ENCODE measurements at places on chromosomes 5 and 9. TPM values are rescaled to one million over a fixed set of nuclear protein-coding genes. Genes with fewer than 3 reads are reported as not detected.

The SMIM15 gene
- 18.3 TPM for total RNA-seq

GRCh38 chr5:88380332-88380731 lies 111.7 kb upstream of the TMEM161B start:
- no peak for DNase-seq

The SLC6A3 gene
- not detected for total RNA-seq

The NFIL3 gene
- 19.6 TPM for total RNA-seq

DNA sequence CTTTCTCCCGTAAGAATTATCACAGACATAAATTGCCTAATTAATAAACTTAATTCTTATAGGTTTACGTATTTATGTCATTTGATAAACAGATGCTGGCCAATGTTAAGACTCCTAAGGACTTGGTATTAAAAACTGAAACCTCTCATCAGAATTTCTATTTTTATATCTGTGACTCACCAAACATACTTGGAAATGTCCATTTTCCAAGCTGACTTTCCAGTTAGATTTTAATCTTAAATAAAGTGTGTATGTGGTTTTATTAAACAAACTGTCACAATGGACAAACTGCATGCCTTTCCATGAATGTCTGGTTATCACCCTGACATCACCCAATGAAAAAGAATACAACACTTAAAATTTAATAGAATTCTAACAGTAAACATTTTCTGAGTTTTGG lies 12.6 kb upstream of the COL23A1 start:
- DNase-seq, result no peak

- DNase-seq, result no peak
These were observed 23.3 kb upstream of the UGT3A2 start for GRCh38 chr5:36089989-36090388.

DNA sequence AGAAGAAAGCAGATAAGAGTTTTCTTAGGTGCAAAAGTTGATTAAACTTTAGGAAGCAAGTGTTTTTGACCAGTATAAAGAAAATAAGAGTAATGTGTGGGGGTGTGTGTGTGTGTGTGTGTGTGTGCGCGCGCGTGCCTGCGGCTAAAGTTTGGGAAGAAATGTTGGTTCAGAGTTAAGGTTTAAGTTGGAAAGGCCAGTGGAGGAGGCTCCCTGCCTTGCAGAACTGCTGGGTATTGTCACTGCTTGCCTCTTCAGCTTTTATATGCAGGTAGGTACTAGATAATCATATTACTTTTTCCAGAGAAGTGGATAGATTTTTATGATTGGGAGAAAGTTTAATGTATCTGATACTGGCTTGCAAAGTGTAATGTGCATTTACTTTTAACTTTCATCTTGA lies 2.0 kb downstream of the PIK3R1 start:
- DNase-seq, result no peak

- no peak for DNase-seq
These were observed 1583.2 kb upstream of the WWC1 start for GRCh38 chr5:166708291-166708690.

GRCh38 chr5:94849324-94849723 lies 230.9 kb downstream of the SLF1 start:
- DNase-seq, result no peak

The RLN2 gene
- total RNA-seq, result not detected

The PCA3 gene
- not detected for total RNA-seq

The OR1J2 gene
- not detected for total RNA-seq

The GLIPR2 gene
- 5.9 TPM for total RNA-seq

GRCh38 chr5:168874713-168875380 lies 295.7 kb upstream of the PANK3 start:
- DNase-seq, result no peak

The SHOC1 gene
- not detected for total RNA-seq

DNA sequence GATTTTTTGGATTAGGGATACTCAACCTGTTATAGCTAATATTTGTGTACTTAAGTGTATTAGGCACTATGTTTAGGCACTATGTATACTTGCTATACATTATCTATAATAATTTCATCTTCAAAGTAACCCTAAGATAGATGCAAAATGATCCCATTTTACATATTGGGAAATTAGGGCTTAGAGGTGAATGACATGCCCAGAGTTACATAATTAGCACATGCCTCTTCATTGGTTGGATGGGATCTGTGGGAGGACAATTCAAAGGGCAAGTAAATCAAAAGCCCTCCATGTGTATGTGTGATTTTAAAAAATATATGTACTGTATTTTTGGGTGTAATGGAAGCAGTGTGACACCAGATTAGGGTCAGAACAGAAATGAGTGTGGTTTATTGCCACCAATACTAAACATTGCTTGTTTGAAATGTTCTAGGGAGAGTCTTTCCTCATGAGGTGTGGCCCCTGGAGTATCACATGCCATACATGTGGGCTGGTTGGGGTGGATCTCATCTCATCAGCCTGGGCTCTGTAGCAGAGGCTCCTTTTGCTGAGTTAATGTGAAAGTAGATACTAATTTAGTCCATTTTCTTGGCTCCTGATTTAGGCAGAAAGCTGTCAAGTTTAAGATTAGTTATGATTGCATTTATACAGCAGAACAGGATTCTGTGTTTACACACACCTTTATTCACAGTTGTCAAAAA lies 5.5 kb downstream of the C9orf85 start:
- DNase-seq, result no peak
